Cardiac muscle cell (in vitro differentiated cells and primary cell): ENCODE measurements at places on chromosomes 4 and X. TPM values are rescaled to one million over a fixed set of nuclear protein-coding genes. Genes with fewer than 3 reads are reported as not detected.
A peak's percentile ranks its signal among the peaks of the same experiment; 100 is the strongest.

The SUPT20HL2 gene
- 0.12 and 0.25 TPM in 2 replicates for total RNA-seq

The RAI2 gene
- 1.1 and 1.3 TPM in 2 replicates for total RNA-seq

The VEGFD gene
- total RNA-seq, result 0.53 and 1.2 TPM in 2 replicates

The AREG gene
- total RNA-seq, result not detected in 2 replicates

The TRIM61 gene
- 1.9 and 2.2 TPM in 2 replicates for total RNA-seq

The ARAP2 gene
- total RNA-seq, result 2.6 and 3.9 TPM in 2 replicates

The GAGE12J gene
- not detected in 2 replicates for total RNA-seq

The AGTR2 gene
- total RNA-seq, result not detected in 2 replicates

The HPGDS gene
- total RNA-seq, result not detected in 2 replicates

The CCDC158 gene
- not detected in 2 replicates for total RNA-seq

The ENPEP gene
- total RNA-seq, result 2.7 and 5.5 TPM in 2 replicates

The PDE6B gene
- total RNA-seq, result 34.5 and 43.1 TPM in 2 replicates

The RAB9B gene
- total RNA-seq, result 3.4 and 5.8 TPM in 2 replicates

DNA sequence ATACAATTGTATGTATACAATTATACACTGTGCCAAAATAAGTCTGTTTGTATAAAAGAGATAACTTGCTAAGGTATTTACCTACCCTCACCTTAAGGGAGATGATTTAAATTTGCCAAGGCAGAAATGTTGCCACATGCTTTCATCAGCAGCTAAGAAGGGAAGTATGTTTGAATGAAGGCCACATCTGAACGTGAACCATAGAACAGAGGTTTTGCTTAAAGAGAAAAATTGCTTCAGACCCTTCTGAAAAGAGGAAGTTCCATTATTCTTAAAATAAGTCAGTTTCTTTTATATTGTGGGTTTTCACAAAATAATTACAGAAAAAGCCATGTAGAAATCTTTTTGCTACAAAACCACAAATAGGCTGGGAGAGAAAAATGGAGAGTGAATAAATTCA lies 621.5 kb upstream of the HTR2C start:
- no peak for DNase-seq

GRCh38 chr4:149135062-149135461 lies 680.6 kb downstream of the IQCM start:
- no peak for DNase-seq

DNA sequence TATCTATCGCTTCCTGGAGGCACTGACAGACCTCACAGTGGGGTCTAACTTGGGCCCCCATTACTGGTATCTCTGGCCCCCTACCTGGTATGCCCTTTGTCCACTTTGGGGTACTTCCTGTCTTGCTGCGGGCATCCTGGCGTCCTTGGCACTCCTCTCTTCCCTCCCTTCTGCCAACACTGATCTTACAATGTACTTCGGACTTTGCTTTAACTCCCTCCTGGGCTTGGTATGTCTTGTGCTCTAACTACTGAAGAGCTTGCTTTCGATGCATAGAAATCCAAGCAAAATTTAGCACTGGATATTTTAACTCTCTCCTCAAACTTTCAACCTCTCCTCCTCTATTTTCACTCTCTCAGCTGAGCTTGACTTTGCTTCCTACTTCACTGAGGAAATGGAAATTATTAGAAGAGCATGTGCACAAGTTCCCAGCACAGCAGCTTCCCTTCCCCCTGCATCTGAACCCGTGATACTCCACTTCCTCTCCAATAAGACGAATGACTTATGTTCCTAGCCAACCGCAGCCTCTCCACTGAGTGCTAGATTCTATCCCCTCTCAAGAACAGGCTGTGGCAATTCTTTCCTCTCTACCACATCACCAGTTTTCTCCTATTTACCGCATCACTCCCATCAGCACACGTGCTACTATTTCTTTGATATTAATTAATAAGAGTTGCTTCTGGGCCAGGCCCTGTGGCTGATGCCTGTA lies 52.9 kb downstream of the SUPT20HL2 start:
- DNase-seq, result peak; percentile 82

DNA sequence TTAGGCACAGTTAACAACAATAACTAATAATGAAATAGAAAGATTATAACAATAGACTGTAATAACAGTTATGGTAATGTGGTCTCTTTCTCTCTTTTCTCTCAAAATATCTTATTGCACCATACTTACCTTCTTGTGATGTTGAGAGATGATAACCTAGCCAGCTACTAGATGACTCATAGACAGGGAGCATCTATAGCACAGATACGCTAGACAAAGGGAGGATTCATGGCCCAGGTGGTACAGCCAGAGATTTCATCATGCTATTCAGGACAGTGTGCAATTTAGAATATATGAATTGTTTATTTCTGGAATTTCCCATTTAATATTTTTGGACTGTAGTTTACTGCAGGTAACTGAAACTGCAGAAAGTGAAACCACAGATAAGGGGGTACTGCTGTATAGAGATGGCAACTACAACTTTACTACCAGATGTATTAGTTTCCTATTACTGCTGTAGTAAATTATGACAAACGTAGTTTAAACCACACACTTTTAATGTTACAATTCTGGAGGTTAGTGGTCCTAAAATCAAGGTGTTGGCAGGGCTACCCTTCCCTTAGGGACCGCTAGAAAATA lies 41.8 kb upstream of the MAGED1 start:
- DNase-seq, result no peak

DNA sequence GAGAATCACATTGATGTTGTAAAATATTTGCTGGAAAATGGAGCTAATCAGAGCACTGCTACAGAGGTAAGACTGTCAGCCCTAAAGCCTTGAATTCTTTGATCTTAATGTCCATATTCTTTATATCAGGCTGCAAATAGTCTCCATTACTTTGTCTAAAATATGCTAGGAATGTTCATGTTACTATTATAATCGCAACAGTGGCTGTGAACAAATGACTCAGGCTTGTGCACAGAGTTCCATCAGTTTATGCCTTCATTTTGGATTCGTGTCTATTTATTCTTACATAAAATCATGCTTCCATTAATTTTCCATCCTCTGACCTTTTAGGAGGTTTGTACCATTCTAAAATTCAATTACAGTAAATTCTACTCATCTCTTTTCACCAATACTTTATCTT lies 182.7 kb downstream of the ANK2 start:
- DNase-seq, result no peak

GRCh38 chrX:54416965-54417364 lies 23.2 kb upstream of the TSR2 start:
- no peak for DNase-seq

DNA sequence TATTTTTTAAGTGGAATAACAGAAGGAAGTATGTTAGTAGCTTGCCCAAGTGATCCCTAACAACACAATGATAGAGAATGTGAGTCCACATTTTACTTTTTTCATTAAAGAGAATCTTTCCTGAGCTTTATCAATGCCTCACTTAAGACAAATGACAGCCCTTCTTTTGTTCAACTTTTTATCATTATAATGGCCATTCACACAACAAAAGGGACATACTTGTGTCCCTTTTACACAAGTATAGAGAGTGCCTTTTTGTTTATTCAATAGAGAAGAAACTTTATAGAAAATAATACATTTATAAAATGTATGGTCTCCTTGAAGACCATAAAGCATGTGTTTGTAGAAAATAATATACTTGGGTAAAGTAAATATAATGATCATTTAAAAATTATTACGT lies 96.3 kb downstream of the PDE5A start:
- DNase-seq, result no peak

GRCh38 chrX:39850209-39850608 lies 247.5 kb downstream of the BCOR start:
- no peak for DNase-seq

- no peak for DNase-seq
Observed at GRCh38 chrX:95117556-95117955, 1443.5 kb downstream of the FAM133A start.

DNA sequence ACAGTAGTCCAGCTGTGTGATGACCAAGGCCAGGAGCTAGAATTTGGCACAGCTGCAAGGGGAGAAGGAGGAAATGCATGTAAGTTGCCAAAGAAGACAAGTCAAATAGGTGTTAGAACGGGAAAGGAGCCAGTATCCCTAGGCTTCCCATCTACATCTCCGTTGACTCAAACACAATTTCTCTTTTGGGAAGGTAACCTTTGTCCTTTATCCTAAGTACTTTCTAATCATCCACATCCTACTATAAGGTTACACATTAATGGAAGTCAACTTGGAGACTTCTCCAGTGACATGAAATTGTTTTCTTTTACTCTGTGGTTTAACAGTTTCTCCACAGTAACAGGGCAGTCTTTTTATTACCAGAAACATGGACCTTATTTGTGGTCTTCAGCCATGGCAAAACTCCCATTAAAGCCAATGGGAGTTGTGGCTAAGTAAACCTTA lies 620.0 kb downstream of the ANKRD50 start:
- no peak for DNase-seq

- DNase-seq, result no peak
Observed at GRCh38 chr4:8414377-8414776, 26.1 kb downstream of the ACOX3 start.

DNA sequence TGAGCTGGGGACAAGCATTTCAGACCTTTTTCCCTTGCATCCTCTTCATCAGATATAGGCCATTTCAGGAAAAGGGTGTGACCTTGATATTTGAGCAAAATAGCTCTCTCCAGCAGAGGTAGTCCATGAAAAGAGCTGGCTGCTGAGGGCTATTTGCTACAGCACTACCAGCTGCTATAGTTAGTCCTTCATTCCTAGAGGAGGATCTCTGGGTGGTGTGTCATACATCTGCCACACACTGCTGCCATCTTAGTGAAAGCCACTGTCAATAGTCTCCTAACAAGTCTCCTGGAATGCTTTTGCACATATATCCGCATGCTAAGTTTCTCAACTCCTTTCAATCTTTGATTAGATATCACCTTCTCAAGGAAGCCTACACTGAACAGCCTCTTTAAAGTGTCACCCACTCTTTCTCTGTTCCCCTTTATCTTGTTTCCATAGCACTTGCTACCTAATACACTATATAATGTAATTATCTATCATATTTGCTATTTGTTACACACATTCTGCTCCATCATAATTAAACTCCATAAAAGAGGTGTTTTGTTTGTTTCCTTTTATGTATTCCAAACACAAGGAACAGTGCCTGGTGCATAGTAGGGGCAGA lies 131.9 kb downstream of the TBC1D19 start:
- no peak for DNase-seq

DNA sequence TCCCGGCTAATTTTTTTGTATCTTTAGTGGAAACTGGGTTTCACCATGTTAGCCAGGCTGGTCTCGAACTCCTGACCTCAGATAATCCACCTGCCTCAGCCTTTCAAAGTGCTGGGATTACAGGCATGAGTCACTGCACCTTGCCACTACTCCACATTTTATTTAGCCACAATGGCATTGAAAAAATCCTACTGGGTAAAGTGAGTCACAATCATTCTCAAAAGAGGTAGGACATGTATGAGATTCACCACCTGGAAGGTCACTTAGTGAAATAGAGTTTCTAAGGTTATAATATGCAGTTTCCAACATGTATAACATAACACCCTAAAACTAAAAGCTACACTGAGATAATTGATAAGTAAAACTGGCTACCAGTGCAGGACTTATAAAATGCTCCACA lies 159.2 kb downstream of the BTC start:
- DNase-seq, result no peak

DNA sequence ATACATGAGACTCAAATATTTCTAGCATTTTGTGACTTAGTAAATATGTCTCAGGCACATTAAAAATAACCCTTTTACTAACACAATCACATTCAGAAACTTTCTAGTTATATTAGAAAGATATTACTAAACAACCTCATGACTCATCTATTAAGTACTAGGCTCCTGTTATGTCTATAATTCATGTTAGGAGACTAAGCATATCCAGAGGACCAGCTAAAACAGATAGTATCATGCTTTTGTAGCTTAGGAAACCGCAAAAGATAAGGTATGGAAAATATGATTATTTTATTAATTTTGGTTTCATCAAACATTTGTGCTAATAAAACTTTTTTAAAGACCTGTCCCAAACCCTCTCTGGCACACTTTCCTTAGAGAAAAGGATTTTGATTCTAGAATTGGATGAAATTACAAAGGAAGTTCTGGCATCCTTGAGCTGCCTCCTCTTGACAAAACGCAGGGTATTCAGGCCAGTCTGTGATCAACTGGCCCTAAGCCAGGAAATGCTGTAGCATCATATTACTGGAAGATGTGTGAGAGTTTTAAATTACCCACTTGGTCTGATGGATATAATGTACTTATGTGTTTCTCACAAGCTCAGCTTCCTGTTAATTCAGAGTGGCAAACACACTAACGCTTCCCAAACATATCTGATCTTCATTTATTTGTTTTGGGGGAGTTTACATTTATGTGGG lies 60.4 kb downstream of the NRK start:
- DNase-seq, result peak; percentile 60

- DNase-seq, result peak; percentile 23
Observed at GRCh38 chr4:57854748-57855147, 744.6 kb upstream of the IGFBP7 start.

GRCh38 chrX:119981286-119982070 lies 37.9 kb upstream of the NKAP start:
- DNase-seq, result peak; percentile 47

DNA sequence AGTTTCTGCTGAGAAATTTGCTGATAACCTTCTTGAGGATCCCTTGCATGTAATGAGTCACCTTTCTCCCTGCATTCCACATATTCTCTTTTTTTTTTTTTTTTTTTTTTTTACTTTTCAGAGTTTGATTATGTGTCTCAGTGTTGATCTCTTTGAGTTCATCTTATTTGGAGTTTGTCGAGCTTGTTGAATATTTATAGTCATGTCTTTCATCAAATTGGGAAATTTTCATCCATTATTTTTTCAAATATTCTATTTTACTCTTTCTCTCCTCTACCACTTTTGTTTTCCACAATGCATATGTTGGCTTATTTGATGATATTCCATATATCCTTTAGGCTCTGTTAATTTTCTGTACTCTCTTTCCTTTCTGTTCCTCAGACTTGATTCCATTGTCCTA lies 136.1 kb downstream of the MAD2L1 start:
- DNase-seq, result no peak

DNA sequence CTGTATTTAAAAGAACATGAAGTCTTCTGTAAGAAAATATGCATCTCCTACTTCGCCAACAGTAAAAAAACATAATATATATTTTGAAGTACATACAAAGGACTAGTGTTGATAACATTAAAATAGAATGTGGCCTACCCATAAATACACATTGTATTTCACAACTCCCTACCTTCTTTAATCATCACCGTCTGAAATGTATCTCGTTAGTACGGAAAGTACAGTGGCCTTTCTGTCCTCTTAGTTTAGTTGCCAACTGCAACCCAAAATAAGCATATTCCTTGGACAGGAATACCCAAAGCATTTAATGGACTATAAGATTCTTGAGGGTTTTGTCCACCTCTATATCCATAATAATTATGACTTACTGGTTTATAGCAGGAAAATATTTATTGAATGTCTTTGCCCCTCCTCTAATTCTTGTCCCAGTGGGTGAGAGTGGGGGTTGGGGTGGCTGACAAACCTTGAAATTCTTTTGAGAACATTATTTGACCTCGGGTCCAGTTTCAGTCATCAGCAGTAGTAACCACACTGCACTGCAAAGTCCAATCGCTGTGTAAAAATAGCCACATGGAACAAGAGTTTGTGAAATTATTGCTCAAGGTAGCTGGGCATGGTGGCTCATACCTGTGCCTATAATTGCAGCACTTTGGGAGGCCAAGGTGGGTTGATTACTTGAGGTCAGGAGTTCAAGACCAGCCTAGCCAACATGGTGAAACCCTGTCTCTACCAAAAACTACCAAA lies 474.5 kb downstream of the KLHL13 start:
- DNase-seq, result no peak
